ENCODE measurements at places on chromosomes 11 and 22.

DNA sequence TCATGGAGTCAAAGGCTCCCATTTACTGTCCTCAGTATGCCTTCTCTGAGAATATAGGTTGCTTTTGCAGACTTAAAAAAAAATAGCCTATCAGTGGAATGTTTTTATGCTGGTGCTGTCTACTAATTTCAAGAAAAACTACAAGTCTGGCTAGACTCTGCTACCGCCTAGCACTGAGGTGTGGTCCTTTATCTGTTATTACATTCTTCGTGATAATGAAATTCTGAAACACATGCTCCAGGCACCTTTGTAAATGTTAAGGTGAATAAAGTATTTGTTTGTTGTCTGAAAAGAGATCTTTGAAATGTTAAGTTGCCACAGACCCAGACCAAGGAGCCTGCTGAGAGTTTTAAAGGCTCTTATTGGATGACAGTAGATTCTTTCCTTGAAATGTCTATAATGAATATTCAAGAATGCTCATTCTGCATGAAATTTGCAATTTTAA lies 95.3 kb downstream of the DBX1 start:
- DNase-seq = no peak

DNA sequence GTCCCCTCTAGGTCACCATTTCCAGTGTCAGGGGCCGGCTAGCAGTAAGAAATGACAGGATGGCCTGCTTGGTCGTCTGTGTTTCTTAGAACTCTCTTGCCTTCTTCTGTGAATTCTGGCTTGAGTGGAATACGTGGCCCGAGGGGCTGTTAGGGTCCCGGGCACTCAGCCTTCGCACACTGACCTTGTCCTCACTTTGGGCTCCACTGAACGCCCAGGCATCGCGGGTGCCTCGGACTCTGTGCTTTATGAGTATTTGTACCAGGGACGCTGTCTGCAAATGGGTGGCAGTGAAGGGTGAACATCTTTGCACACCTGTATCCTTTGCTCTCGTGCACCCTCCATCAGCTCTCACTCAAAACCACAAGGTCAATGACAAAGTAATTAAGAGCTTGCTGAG lies 123.4 kb upstream of the ANO1 start:
- no peak for DNase-seq

DNA sequence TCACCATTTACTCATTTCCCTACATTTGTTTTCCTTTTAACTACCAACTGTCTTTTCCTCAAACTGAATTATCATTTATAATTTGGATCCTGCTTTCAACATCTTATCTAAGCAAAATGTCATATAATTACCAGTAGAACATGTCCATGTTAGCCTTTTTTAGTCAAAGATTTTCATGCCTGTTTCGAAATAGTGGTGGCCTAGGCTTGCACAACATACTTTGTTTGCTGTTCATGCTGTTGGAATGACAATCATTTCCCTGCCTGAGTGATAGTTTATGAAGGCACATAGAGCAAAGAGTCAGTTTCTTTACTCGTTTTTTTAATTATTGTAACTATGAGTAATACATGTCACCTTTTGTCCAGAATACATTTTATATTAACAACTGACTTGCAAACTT lies 144.3 kb upstream of the ANO3 start:
- DNase-seq = no peak

GRCh38 chr11:91435694-91436395 lies 788.8 kb upstream of the FAT3 start:
- no peak for DNase-seq

- no peak for DNase-seq
These were observed 34.6 kb upstream of the CD81 start for GRCh38 chr11:2342557-2342956.

DNA sequence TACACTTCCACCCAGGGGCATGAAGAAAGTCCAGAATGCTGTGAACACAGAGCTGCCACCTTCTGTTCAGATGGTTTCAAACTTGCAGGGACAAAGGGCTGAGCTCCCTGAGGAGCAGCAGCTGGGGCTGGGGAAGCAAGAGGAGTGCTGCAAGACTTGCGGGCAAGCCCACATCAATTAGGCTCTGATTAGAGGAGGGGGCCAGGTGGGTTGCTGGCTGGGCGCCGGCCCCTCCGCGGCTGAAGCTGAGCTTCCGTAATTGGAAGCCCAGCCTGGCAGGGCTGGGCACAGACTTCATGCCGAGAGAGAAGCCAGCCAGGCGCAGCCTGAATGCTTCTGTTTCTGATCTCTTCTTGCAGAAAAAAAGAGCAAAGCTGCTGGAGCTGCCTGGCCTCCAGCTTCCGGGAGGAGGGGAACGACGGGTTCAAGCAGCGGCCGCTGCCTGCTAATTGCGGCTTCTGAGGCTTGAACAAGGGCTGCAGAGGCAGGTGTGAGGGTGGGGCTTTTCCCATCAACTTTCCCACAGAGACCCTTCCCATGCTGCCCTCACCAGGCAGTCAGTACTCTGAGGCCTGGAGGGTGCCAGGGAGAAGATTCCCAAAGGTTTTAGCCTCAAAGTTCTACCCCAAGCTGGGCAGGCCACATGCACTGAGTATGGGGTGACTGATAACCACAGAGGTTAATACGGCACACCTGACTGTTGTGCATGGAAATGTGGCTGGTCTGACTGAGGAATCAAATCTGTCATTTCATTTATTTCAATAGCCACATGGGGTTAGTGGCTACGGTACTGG lies 91.1 kb upstream of the LMO1 start:
- no peak for DNase-seq

GRCh38 chr22:17402293-17402692 lies 33.0 kb downstream of the CECR2 start:
- DNase-seq = no peak

DNA sequence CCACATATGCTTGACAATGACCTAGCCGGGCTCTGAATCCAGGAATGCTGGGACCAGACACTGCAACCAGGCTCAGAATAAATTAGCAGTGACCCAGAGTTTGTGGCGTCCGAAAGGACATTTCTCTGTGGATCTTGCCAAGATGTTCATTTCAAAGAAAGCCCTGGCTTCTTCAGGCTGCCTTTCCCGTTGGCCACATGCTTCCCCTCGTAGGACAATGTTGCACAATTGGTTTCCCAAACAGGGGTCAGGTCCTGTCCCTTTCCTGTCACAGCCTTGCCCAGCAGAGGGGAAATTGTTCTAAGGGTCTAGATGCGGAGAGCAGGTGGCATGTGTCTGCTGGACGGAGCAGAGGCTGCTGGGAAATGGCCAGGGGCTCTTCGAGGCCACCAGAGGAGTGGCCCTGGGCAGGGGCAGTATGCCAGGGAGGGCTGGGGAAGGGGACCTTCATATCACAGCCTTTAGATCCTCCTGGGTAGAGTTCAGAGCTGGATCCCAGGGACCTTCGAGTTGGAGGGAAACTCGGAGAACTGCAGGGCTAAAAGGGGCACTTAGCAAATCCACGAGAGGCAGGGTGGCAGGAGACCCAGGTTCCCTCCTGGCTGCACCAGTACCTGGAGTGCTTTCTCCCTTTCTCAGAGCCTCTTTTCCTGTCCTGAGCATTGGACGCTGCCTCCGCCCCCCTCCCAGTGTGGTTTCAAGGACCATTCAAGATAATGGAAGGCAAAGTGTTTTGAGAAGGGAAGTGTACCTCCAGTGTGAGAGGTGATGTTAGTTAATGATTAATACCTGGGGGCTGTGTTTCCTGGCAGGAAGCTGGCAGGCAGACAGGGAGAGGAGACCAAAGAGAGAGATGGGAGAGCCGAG lies 42.3 kb downstream of the C11orf96 start:
- no peak for DNase-seq

- DNase-seq = no peak
These were observed 84.3 kb upstream of the MTMR2 start for GRCh38 chr11:96008161-96008720.

DNA sequence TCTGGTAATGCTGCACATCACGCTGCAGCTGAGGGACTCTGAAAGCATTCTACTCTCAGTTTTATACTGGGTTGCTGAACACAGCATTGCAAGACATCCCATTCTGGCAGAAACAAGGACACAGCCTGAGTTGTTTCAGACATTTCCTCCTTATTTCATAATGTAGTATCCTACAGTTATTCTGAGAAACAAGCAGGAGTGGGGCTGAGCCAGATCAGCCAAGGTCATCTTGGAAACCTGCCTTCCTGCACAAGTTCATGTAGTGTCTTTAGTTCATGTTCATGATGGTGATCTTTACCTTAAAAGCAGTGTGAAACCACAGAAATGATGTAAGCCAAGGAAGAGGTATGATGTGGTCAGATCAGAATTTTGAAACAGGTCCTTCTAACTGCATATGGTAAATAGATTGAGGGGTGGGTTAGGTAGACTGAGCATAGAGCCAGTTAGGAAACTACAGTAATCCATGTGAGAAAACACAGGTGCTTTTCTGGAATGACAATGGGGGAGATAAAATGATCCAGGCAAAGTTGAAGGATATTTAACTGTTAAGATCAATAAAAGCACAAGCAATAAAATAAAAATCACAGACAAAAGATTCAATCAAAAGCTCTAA lies 1686.8 kb downstream of the LRRC4C start:
- no peak for DNase-seq

- no peak for DNase-seq
These were observed 171.3 kb downstream of the GRIK4 start for GRCh38 chr11:120682866-120683265.
